ENCODE measurements at places on chromosomes 2 and 18.

DNA sequence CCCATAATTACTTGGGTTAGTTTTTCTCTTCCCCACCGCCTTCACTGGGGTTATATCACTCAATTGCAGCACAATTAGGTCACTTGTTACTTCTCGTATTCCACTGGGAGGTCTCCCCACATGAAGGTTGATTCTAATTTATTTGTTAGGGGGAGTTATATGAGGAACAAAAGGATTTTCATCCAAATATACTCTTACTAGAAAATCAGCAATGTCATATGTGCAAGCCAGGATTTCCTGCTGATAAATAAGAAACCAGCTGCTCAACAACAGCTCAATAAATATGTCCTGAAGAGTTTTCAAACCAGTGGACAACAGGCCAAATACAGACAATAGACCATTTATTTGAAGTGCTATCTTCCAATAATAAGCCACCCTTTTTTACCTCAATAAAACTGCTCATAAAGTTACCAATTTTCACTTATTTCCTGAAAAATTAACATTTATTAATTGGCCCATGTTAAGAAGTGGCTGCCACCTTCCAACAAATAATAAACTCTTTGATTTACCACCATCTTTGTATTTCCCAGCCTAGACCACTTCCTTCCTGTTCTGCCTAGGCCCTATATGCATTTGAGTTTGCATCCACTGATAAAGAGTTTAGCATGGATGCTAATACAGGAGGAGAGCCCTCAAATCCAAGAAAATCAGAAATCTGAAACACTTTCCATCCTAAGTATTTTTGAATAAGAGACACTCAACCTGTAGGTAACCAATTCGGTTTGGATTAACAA, 184.4 kb upstream of the SLC39A10 start:
- DNase-seq = no peak

DNA sequence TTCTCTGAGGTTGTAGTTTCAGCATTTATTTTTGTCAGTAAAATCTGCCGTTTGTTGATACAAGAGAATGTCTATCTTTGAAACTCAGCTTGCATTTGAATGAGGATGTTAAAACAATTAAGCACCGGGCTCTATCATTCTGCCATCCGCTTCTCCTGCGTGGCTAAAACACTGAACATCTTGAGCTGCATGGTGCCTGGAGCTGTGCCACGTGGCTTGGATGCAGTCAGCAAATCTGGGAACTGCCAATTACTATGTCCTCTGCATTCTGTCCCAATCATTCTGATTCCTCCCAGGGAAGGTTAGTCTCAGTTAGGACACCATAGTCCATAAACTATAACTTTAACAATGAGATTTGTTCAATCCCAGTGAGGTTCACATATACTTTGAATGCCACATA, 598.4 kb downstream of the FBXO15 start:
- DNase-seq = no peak

- DNase-seq = peak; percentile 52
These were observed 1.5 kb downstream of the HOXD1 start for GRCh38 chr2:176189681-176190641.

GRCh38 chr2:191247381-191248057, 2.3 kb downstream of the MYO1B start:
- peak; percentile 98 for DNase-seq

GRCh38 chr2:172066394-172066886, 18.9 kb upstream of the DLX1 start:
- no peak for DNase-seq

- peak; percentile 37 for DNase-seq
These were observed 123.5 kb upstream of the EML6 start for GRCh38 chr2:54599914-54600313.

DNA sequence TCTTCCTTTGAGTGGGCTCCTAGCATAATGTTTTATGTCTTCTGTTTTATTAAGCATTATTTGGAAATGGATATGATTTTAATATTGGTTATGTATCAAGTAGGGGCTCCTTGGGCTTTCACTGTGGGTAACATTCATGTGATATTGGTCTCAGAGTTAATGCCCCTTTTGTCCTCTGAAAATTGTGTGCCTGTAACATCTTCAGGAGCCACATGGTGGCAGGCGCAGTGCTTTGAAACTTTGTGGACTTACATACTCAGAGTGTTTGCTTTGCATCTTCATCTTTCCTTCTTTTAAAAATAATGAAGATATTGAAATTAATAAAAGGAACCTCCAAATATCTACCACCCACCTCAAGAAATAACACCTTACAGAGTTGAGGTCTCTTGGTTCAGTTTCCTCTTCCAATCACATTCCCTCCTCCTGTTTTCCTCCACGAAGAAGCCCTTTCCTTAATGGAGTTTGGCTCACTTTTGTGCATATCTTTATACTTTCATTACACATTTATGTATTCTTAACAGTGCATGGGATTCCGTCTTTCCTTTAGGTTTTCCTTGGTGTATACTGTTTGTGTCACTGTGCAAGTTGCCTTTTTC, 73.5 kb downstream of the LIMS1 start:
- peak; percentile 70 for DNase-seq

DNA sequence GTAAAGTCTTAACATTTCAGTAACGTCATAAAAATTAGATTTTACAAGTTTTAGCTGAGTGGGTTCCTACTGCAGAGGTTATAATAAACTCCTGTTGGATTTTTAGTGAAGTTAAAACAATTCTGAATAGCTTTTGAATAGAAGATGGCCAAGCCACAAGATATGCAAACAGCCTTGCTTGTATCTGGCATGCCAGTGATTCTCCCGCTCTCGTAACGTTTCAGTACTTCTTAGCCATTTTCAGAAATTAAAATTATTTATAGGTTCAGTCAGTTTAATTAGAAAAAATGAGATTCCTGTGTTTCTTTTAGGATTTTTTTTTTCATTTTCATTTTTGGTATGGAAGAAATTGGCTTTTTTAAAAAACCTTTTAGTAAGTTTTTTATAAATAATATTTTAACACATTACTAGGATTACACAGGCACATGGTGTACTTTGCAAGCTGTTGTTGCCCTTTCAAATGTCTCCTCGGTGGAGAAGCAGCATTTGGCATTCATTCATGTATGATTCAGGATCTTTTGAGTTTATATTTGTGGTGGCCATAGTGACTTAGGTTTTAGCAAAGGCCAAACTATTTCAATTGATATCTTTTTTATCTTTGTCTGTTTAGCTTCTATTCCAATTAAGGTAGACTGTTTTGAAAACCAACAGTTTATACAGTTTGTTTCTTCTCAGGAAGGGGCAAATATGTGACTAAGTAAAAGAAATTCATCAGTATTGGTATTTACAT, 30.6 kb upstream of the RND3 start:
- no peak for DNase-seq

DNA sequence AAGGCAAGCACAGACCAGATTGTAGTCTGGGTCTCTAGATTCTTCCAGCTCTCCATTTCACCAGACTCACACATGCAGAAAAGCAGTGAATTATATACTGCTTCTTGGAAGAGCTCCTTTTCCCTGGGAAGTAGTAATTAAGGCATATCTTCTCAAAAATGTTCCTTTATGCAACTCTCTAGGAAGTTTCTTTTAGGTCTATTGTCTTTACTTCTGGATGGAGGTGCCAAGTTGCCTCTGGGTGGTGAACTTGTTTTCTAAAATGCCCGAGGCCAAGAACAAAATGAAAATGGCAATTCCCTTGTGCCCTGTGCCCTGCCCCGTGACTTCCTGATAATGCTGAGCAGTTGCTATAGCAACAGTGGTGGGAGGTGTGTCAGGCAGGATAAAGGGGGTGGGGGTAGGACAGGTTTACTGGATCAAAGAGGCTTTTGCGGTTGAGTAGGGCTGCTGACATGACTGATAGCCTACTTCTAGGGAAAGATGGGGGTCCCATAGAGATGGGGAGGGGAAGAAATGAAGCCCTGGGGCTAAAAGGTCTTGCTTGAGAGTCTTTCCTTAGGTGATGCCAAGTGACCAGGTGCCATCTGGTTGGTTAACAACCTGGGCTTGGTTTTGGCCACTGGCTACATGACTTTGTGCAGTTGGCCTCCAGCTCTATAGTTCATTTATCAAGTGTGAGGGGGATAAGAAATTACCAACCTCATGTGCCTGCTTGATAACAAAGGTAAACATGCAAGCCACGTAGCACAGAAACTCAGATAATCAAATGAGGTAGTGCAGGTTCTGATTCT, 11.8 kb downstream of the IGFBP2 start:
- DNase-seq = no peak

GRCh38 chr2:135948141-135948540, 37.3 kb downstream of the DARS1 start:
- DNase-seq = no peak

DNA sequence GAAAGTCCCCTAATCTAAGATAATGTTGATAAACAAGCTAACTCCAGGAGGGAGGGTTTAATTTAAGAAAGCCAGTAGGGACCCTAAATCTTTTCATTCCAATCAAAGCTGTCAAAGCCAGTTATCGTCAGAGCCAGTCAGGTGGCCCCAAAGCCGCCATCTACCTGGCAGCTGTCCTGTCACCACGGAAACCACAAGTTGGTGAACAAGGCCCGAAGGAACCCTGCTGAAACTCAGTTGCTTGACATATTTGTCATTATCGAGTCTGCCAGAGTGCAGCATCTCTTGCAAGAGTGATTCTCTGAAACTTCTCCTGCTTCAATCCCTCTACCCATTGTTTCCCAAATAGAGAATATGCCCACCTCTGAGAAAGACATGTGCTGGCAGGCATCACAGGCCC, 30.8 kb upstream of the POLE4 start:
- DNase-seq = no peak

GRCh38 chr2:107137706-107138105, 251.7 kb upstream of the ST6GAL2 start:
- no peak for DNase-seq

GRCh38 chr2:224646242-224646846, 61.2 kb upstream of the CUL3 start:
- DNase-seq = no peak

- DNase-seq = no peak
These were observed 31.4 kb downstream of the KCTD1 start for GRCh38 chr18:26516964-26517363.

GRCh38 chr2:46779447-46779941, 136.1 kb downstream of the MCFD2 start:
- DNase-seq = no peak

- DNase-seq = peak; percentile 98
These were observed at the start of gene OBSL1 for GRCh38 chr2:219571311-219572236. Gene OBSL1, minus strand, starts transcription at chr2:219571539. Its CDS starts 307 bp downstream, at chr2:219571232.

All from islet precursor cell (in vitro differentiated cells).